ENCODE measurements at places on chromosomes 4 and X. TPM values are rescaled to one million over a fixed set of nuclear protein-coding genes. Genes with fewer than 3 reads are reported as not detected.

- no peak for DNase-seq
Measured at GRCh38 chr4:108024878-108025165, 35.1 kb downstream of the HADH start.

- DNase-seq: no peak
Measured at GRCh38 chr4:118417325-118417724, 64.5 kb upstream of the PRSS12 start.

The STPG2 gene
- 0.54 TPM for total RNA-seq

DNA sequence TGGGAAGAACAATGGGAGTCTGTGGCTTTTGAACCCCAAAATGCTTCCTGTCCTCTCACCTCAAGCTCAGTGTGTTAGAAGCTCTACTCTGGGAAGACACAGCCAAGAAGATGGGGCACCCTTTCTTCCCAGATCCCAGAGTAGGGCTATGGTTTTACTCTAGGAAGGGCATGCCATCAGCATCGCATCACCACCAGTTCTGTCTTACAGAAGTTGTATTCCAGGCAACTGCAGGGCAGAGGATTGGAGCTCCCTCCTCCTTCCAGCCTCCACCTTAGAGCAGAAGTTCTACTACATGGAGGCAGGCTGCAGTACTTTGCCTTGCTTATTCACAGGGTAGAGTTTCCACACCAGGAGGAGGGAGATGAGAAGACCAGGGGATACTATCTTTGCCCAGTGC lies 18.1 kb upstream of the ZFX start:
- no peak for DNase-seq

The DNAJB14 gene
- 17.2 TPM for total RNA-seq

GRCh38 chrX:82742351-82742750 lies 765.7 kb upstream of the POU3F4 start:
- no peak for DNase-seq

DNA sequence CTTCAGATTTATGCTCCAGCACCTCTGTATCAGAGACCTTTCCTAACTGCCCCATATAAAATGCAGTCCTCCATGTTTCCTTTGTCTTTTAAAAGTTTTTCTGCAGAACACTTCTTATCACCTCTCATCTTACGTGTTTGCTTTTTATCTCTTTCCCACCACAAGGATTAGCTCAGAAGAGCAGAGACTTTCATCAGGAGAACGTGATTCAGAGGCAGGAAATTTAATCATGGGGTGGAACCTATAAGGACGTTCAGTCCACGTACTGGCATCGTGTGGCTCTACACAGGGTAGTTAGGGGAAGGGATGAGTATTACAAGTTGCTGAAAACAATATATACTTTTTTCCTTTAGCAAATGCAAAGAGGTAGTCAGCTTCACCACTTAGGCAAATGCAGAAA lies 98.7 kb downstream of the SORBS2 start:
- no peak for DNase-seq
